ENCODE measurements at places on chromosomes 3 and 15.

DNA sequence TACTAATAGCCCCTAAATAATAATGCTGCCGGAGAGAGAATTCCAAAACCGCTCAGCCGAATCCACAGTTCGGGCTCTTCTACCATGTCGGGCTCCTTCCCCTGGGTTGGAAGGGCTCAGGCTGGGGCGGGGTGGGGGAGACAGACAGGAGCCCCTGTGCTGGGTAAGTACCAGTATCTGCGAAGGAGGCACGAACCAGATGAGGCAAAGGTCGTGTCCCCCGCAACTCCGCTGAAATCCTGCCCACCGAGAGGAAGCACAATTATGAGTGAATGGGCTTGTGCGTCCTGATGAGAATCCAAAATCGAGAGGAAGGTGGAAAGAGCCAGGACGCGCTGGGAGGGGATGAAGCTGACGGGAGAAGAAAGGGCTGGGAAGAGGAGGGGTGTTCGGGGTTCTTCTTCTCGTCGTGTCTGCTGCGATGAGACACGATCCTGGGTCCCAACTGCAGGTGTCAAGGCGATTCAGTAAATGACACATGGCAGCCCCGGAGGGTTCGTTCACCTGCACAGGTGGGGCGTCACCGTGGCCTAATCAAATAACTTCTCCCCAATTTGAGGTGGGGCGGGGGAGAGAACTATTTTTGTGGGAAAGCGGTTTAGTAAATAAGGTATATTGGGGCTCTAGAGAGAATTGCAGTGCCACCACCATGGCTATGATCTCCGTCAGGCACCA is 707 bp upstream of the FAM81A start:
- DNase-seq: no peak

DNA sequence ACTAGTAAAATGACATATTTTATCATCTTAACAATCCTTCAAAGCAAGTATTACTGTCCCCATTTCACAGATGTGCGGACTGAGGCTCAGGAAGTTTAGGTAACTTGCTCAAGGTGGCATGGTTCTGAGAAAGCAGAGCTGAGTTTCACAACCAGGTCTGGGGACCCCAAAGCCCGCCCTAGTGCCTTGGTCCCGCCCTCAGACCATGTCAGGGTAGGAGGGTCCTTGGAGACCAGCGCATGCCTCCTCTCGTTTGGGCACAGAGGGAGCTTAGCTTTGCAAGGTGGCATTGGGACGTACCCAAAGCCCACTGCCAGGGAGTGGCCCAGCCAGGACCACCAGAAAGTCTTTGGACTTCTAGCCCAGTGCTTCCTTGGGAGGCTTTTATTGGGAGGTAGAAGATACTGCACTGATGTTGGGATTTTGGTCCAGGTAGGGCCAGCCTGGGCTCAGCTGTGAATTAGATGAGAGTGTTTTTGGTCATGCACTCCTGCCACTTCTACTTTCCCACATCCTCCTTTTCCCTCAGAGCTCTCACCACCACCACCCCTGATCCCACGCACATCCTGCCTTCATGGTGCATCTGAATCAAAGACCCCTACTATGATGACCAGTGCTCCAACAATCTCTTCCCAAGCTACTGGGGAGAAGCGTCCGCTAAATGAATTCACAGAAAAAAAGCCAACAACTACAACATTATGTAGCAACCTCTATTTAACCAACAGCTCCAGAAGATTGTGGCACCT is 307.9 kb downstream of the TLE3 start:
- no peak for DNase-seq

DNA sequence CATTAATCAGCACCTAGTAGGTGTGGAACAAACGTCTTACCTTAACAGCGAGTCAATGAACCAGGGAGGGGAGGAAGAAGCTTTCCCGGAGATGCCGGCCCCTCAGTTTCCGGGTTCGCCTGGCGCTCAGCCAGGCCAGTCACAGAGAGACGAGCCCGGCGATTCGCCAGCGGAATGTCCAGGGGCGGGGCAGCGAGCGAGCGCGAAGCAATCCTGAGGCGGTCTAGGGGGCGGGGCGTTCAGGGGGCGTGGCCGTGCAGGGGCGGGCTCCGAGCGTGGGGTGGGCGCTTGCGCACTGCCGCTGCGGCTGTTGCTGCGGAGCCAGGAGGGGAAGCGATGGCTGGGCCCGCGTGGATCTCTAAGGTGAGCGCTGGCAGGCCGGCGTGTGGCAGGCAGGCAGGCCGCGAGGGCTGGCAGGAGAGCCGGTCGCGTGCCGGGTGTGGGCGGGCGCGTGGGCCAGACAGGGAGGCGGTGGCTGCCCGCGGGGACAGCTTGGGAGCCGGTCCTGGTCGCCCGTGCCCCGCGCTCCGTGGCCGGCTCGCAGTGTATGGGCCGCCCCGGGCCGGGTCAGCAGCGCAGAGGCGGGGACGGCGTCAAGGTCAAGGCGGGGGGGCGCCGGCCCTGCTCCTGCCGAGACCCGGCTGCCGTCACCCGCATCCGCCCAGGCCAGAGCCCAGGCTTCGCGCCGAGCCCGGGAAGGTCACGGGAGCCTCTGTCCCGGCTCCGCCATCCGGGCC is at the start of gene IDH3A:
IDH3A (plus strand) TSS at position 295 of the 737 bp plus-strand sequence; CDS start at position 337, 42 bp downstream.
- peak; percentile 99 for DNase-seq

GRCh38 chr3:14353502-14353901 is 48.9 kb upstream of the SLC6A6 start:
- no peak for DNase-seq

- no peak for DNase-seq
Measured at GRCh38 chr15:67701669-67702068, 123.6 kb upstream of the SKOR1 start.

DNA sequence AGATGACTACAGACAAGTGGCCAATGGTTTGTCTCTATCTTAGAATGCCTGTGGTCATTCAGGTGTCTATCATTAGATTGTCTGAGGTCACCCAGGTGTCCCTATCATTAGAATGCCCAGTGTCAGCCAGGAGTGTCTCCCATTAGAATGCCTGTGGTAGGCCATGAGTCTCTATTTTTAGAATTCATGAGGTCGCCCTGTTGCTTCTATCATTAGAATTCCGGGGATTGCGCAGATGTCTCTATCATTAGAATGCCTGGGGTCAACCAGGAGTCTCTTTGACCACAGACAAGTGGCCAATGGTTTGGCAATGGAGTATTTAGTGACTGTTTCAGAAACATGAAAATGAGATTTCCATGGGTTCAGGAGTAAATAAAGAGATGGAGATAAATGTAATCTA is 7.6 kb downstream of the RTP2 start:
- DNase-seq: no peak

- no peak for DNase-seq
Measured at GRCh38 chr3:20810555-20810954, 624.5 kb upstream of the SGO1 start.

GRCh38 chr3:63918321-63918720 is 6.1 kb upstream of the SCAANT1 start:
- DNase-seq: no peak

DNA sequence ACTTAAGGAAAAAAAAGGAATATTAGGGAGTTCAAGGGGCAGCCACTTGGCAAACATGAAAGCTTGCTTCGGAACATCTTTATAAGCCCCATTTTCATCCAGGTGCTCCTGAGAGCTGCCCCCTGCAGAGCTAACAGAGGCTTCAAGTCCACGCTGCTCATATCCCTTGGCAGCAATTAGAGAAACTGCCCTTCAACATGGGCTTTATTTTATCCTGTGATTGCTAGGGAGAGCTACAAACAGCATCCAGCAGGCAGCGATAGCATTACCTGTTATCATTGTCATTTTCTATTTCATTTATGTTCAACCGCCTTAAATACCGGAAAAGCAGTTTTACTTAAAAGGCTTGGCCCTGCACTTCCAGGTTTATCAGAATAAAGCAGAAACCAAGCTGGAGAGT is 68.4 kb upstream of the MCTP2 start:
- no peak for DNase-seq

DNA sequence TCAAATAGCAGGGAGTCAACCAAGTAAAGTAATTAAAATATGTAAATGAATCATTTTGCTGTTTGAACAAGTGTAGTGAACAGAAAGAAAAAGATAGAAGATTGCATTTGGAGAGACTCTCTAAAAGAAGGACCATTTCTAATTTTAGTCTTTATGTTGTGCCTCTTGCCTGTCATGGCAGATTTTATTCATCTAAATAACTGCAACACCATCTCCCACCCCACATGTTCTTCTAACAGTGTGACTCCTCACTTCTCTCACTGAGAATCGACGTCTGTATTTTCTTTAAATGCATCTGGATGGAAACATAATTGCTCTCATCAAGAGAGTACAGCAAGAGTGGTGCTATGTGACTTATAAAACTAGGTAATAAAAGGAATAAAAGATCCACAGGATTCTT is 439.9 kb upstream of the GBE1 start:
- DNase-seq: no peak

GRCh38 chr3:5774337-5774736 is 586.8 kb downstream of the EDEM1 start:
- DNase-seq: no peak

GRCh38 chr15:31089368-31090047 is 12.0 kb downstream of the TRPM1 start:
- no peak for DNase-seq

- no peak for DNase-seq
Measured at GRCh38 chr15:48494631-48495030, 150.9 kb downstream of the FBN1 start.

DNA sequence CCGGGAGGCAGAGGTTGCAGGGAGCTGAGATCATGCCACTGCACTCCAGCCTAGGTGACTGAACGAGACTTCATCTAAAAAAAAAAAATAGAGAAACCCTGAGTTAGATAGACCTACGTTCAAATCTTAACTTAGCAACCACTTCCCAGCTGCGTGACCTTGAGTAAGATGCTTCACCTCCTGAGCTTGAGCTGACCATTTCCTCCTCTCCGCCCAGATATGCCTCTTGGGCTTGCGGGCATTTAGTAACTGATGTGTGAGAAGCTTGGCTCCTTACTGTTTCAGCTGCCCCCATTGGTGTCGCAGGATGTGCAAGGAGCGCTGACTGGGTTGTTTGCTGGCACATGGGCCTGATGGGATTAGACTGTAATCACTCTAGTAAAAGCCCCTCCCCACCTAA is 26.9 kb upstream of the ATG7 start:
- DNase-seq: no peak

DNA sequence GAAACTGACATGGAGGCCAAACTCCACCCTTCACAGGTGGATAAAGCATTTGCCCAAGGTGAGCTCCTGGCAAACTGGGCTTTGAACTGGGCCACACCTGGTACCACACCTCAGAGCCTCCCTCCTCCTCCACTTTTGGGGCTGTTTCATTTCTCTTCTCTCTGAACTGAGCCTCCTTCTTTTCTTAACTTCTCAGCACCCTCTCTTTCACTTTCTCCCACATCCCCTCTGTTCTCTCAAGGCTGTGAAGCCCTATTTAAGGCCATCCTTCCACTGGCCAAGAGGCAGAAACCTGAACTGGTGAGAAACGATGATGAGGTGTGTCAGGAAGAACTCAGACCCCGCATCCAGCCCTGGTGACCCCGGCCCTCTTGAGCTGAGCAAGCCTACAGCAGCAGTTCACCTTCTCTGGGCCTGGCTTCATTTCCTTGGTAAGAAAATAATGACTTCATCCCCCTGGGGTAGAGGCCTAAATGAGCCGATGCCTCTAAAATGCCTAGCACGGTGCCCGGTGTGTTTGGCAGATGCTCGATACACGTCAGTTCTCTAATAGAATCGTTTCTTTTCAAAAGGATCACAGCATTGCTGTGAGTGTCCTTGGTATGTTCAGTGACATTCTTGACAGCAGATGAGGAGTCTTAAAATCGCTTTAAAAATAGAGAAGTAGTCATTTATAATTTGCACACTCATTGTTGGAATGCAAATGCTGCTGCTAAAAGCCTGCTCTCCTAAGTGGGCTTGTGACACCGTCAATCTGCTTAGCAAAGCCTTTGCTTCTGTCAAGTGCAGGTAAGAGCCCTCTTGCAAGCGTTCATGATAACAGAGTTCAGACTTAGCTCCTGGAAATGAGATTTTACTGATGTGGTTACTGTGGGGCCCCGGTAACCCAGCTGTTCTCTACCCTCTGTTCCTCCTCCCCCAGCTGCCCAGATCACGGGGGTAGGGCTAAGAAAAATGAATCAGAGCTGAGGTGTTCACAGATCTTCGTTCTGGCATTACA is 97.7 kb upstream of the ATP2B2 start:
- peak; percentile 33 for DNase-seq

DNA sequence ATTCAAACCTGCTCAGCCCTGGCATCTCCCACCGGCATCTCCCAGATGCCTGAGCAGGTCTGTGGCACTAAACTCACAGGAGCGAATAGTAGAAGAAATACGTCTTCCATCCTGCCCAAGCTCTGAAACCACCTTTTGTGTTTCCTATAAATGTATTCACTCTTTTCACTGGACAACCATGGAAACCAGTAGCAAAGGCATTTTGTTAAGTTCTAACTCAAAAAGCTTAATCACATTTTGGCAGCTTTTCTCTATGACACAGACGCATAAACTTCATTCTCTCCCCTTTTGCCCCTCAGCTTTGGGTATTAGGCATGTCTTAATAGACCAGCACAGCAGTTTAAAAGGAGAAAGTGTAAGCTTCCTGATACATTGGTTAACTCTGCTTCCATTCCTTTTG is 24.5 kb upstream of the ARNT2 start:
- no peak for DNase-seq

DNA sequence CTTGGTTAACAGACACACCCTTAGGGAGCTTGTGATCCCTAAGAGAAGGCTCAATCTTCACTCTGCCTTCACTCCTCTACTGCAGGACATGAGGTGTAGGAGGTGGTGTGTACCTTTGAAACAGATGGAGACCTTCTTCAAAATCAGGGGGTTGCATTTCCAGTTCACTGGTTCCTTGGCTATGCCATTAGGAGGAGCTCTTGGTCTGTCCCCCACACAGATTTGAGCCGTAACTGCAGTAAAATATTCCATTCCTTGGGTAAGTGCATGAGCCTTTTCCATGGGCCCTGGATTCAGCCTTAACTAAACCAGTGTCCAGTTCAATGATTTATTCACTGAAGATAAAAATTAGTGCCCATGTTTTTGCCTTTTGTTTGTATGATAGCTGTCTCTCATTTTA is 144.6 kb downstream of the MCTP2 start:
- DNase-seq: no peak

DNA sequence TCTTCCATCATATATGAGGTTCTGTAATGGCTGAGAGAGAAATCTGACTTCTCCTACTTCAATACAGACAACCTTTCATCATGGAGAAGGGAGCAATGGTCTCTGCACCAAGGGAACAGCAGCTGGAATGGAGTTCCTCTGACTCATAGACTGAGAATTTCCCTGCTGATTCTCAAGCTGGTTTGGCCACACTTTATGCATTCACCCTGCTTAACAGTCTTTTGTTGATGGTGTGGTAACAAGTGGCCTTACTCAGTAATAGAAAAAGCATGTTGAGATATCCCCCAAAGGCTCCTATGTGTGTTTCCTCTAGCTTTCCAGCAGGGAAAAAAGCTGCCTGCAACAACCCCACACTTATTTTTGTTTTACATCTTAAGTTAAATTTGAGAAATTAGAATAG is 138.1 kb downstream of the GREM1 start:
- no peak for DNase-seq

- no peak for DNase-seq
Measured at GRCh38 chr3:59467476-59467875, 417.7 kb upstream of the CFAP20DC start.
